ENCODE measurements at places on chromosomes 2 and 18.

- DNase-seq, result no peak
Measured at GRCh38 chr2:168687314-168687713, 115.1 kb upstream of the NOSTRIN start.

GRCh38 chr2:107811411-107811810 is 15.3 kb upstream of the RGPD4 start:
- DNase-seq, result no peak

- DNase-seq, result no peak
Measured at GRCh38 chr2:179017773-179018357, 32.1 kb downstream of the CCDC141 start.

- DNase-seq, result peak; percentile 17
Measured at GRCh38 chr2:26144953-26145680, 27.8 kb upstream of the GAREM2 start.

DNA sequence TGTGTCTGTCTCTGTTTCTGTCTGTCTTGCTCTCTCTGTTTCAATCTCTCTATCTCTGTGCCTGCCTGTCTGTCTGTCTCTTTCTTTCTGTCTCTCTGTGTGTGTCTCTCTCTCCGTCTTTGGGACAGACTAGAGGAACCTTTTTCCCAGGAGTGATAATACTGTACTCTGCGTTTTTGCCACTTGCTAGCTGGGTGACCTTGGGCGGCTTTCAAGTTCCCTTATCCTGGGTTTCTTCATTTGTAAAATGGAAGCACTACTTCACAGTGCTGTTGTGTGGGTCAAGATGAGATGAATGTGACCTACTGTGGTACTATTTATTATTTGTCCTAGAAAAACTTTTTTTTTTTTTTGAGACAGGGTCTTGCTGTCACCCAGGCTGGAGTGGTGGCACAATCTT is 42.4 kb downstream of the HPCAL1 start:
- DNase-seq, result no peak

DNA sequence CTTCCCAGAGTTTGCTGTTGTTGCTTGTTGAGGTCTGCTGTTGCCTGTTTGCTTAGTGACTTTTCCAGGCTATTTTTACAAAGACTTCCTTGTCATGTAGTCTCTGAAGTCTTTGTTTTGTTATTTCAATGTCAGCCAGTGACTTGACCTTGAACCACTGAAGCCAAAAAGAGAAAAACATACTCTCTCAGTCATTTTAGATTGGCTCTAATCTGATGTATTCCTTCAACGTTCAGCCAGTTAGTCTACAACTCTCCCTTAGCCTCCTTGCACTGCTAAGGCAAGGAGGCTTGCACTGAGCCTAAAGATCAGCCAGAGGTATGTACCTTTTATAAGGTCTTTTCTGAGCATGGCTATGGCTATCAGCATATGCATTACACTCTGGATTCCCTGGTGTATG is 27.9 kb downstream of the KIAA1328 start:
- DNase-seq, result no peak

- no peak for DNase-seq
Measured at GRCh38 chr18:79912409-79912991, 39.0 kb downstream of the SLC66A2 start.

GRCh38 chr18:58520969-58521368 is 107.9 kb downstream of the ALPK2 start:
- no peak for DNase-seq

- DNase-seq, result no peak
Measured at GRCh38 chr18:56789004-56789888, 138.1 kb downstream of the WDR7 start.

GRCh38 chr2:128180031-128180430 is 89.0 kb downstream of the UGGT1 start:
- no peak for DNase-seq

DNA sequence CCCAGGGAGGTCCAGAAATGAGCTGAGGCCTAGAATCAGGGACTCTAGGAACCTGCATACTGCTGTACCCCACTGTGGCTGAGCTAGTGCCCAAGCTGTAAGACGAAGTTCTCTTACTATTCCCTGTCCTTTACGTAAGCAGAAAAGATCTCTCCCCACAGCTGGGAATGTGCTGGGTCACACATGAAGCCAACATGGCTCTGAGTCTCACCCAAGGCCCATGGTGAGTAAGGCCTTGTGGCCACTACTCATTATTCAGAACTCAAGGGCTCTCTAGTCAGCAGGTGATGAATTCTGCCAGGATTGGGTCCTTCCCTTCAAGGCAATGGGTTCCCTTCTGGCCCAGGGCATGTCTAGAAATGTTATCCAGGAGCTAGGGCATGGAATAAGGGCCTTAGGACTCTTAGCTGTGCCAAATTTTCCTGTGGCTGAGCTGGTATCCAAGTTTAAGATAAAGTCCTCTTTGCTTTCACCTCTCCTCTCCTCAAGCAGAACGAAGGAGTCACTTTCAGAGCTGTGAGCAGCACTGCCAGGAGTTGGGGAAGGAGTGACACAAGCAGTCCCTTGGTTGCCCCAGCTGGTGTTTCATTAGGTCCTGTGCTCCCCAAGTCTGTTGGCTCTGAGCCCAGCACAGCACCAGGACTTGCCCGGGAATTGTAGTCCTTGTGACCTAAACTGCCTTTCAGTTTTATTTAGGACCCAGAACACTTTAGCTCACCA is 707.6 kb downstream of the SLC4A3 start:
- no peak for DNase-seq

- DNase-seq, result no peak
Measured at GRCh38 chr2:215870088-215870490, 143.3 kb downstream of the MREG start.

DNA sequence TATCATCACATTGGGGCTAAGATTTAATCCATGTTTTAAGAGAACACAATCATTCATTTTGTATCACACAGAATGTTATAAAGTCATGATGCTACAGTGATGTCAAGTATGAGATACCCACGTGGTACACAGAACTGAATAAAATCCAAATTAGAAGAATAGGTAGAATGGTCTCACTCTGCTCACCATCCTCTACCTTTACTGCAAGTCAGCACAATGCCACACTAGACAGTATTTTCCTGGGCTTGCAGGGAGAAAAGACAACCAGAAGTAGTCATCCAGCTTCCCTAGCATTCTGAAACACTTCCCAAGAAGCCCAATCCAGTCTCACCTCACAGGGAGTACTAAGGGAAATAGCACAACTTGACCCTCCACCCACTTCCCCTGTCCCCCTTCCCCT is 856.2 kb upstream of the NRXN1 start:
- DNase-seq, result no peak

GRCh38 chr18:26103579-26103978 is 13.2 kb upstream of the SS18 start:
- no peak for DNase-seq

All from activated T-helper 1 cell treated with Interleukin-2 at 50 U/mL for 16 hours (primary cell).